CMK (cell line): ENCODE measurements at places on chromosomes 11 and 22.

DNA sequence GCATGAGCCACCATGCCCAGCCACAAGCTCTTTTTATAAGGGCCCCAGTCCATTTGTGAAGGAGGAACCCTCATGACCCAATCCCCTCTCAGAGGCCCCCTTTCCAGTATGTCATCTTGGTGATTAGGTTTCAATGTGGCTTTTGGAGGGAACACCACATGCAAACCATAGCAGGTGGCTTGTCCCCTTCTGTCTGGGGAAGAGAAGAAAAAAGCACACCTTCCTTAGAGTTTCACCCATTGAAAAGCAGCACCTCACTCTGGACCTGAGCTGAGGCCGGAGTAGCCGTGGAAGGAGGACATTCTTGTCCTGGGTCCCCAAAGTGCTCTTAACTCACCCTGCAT is 25.4 kb downstream of the NEAT1 start:
- DNase-seq, result no peak

- no peak for DNase-seq
Observed at GRCh38 chr11:64878223-64878493, 263 bp downstream of the EHD1 start.

DNA sequence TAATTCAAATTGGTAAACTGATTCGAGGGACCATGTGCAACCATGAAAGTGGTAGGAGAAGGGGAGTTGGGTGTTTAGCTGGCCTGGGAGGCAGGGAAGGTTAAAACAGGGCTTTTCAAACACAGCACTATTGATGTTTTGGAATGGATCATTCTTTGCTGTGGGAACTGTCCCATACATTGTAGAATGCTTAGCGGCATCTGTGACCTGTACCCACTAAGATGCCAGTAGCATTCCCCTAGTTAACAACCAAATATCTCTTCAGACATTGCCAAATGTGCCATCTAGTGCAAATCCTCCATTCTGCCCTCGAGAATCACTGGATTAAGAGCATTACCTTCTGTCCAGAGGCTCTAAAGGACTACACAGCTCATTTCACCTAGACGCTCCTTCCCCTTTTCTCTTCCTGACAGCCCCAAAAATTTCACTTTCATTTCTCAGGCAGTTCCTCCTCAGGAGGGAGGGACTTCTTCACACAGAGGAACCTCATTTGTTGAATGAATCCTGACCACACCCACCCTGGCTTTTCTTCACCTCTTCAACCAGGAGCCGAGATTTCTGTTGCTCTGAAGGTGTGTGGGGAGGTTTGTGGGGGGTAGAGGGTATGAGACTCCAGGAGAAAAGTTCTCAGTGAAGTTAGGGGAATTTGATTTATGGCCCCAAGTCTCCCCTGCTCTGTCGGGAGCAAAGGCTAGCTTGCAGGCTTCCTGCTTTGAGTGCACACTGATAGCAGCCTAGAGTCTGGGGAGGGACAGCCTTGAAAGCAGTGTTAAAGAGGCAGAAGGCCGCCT is at the start of gene TRIM34:
TRIM34 (plus strand) TSS at position 513 of the 791 bp plus-strand sequence. CDS start 7,331 bp downstream, outside the sequence.
- no peak for DNase-seq

- DNase-seq, result no peak
Observed at GRCh38 chr11:46920755-46921154, 2.4 kb upstream of the LRP4 start.

DNA sequence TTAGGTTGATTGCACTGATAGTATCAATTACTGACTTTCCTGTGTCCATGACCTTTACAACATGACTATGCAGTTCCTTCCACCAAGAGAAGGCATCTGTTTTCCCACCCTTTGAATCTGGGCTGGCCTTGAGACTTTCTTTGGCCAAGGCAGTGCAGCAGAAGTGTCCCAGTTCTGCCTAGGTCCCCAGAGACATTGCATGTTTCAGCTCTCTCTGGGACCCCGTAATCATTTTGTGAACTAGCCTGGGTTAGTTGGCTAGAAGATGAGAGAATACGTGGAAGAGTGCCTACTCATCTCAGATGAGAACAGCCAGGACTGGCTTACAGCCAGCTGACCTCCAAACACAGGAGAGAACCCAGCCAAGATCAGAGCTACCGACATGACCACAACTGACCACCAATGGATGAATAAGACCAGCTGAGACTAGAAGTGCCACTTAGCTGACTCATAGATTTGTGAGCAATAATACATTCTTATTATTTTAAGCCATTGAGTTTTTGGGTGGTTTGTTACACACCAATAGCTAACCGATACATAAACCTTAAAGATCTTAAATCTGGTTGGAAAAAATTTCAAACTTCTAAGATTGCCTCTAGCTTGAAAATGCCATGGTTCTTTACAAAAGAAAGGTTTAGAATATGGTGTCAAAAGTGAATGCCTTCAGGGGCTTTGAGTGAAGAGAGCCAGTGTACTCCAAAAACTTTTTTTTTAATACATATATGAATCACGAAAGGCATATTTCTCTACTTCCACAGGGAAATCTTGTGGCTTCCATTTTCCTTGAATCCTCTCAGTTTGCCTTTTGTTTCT is 145.2 kb downstream of the FBXO7 start:
- no peak for DNase-seq

DNA sequence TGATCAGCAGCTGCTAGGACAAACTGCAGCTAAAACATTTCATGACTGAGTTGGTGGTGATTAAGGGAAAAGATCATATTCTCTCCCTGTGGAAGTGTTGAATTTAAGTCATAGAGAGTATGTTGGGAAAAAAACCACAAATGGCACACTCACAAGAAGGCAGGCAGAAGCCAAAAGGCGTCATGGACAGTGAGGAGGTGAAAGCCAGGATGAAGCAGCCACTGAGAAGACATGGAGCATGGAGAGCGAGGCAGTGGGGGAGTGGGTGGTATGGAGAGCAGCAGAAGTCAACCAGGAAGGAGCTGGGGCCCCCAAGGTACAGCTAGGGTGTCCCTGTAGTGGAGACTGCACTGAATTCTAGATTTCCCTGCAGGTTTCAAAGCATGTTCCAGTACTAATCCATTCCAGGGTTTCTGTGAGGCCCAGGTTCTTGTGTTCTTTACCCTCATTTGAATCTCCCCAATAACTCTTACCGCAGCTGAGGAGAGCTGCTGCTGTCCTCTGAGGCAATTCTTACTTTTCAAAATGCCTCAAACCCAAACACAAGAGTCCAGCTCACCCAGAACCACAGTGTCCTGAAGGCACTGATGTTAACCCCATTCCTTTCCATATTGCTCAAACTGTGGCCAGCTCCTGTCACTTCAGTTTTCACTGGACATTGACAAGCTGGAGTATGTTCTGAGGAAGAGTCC is 191.8 kb upstream of the E2F8 start:
- DNase-seq, result no peak

DNA sequence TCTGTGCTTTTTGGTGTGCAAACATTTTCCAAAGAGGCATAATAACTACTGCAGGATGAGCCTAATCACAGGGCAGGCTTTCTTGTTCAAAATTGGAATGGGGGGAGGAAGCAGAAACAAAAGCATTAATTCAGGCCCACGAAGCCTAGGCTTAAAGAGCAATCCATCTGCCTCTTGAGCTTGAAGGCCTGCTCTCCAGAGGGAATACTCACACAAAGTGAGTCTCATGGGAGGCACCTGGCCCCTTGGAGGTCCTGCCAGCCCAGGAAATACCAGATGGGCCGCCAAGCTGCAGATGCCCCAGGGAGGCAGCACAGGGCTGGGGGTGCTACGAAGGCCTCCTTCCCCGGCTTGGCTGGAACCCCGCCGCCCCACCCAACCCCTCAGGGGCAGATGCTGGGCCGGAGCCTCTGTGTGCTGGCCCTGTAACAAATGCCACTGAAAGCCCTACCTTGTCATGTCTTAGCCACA is 39.3 kb upstream of the COMT start:
- DNase-seq, result no peak

- no peak for DNase-seq
Observed at GRCh38 chr11:122784325-122784955, 53.9 kb upstream of the CRTAM start.

- DNase-seq, result no peak
Observed at GRCh38 chr11:62602141-62603071, 741 bp upstream of the MTA2 start.

DNA sequence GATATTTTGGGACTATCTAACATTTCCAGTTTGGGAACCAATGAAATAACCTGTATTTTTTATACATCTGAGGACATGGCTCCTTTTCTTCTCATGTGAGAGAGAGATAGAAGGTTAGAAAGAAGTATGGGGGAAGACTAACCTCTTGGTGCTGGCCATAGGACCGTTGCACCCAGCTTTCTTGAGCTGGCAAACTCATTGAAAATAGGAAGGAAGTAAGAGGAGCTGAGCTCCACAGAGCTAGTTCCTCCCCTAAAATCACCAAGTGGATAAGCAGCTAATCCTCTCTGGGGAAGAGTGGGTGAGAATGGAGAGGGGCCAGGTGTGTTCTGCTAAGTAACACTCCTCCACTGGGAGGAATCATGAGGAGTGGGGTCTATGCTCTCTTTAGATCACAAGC is 387.4 kb upstream of the CADM1 start:
- DNase-seq, result no peak

DNA sequence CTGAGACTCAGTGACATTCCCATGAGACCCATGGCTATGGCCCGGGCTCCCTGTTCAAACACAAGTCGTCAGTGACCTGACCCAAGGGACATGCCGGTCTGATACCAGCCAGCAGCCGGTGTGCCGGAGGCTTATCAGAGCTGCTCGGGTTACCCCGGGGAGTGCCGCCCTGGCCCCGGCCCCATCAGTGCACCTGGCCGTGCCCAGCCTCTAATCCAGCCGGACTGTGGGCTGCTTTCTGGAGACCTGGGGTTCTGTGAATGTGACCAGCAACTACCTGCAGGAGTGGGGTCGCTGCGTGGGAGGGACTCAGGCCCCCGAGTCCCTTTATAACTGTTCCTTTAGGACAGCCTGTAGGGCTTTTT is 52.7 kb downstream of the LINC01488 start:
- DNase-seq, result no peak

DNA sequence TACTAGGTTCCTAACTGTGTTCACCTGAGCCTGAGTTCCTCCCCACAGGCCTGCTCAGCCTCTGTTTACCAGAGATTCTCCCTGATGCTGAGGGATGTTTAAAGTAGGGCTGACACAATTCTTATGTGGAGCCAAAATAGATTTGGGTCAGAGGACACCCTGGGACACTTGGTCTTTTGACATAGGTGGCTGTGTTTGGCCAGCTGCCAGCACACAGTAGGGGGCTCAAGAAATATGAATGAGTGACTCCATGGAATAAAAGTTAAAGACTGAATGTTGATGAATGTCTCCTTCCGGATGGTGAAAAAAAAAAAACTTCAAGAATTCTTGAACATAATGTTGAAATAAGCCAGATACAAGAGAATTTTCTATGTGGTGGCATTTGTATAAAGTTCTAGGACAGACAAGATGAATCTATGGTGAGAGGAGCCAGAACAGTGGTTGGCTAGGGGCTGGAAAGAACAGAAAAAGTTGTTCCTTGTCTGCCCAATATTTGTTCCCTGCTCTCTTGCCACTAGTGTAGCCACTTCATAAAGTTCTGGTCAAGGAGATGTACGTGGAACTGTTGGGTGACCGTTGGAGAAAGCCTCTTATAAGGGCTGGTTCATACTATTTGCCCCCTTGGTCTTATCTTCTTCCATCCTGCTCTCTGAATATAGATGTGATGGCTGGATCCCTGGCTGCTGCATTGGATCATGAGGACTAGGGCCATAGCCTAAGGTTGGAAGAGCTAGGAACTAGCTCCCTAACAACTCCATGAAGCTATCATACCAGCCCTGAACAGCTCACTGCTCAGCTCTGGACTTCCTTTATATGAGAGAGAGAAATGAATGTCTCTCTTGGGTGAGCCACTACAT is 40.3 kb upstream of the SMTN start:
- DNase-seq, result no peak

GRCh38 chr11:17581732-17582053 is 34.6 kb downstream of the OTOG start:
- DNase-seq, result no peak

DNA sequence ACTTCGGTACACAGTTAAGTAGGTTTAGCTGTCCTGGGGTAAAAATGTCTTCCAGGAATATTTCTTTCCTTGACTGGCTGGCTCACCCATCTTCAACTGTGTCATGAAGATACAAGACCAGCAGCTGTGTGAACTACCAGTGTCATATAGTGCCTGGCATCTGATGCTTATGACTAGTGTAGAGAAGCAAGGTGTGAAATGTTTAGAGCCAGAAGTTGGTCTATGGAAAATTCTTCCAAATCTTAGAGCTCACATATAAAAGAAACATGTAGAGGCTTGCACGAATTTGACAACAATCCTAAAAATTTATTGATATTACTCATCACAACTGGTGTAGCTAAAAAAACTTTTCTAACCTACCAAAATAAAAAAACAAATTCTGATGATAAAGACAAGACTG is 54.4 kb downstream of the ARL14EP start:
- no peak for DNase-seq

GRCh38 chr22:49768951-49769690 is 58.6 kb downstream of the BRD1 start:
- DNase-seq, result no peak

GRCh38 chr11:130456286-130456685 is 7.8 kb downstream of the ADAMTS15 start:
- DNase-seq, result no peak

DNA sequence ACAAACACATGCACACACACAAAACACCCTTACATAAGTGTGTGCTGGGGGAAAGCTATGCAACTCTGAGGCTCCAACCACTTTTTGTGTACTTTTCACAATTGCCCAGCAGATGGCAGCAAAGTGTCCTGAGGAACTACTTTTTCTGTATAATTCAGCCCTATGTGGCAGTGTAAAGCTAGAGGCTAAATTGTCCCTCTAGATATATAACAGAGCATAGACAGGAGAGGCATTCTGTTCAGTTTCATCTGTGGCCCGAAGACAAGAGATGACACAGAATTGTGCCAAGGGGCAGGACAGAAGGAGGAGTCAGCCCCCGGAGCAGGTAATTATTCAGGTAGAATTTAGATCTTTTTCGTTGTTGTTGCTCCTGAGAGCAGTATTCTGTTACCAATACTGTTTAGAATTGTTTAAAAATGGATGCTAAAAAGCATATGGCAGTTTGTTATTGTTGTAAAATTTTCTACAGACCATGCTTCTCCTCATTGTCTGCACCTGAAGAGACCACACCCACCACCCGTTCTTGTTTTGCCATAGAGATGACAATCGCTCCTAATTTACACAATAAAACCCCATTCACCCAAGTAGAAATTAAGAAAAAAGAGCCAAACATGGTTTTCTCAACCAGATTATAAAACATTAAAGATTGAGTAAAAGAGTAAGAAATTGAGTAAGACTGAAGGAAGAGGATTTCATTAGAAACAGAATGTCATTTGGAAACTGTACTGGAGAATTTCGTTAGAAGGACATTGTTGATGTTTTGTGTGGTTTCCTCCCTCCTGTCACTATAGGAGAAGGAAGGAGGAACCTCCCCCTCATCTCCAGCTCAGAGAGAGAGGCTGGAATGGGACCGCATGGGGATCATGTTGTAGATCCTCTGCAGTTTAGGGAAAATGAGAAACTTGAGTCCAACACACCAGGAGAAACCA is 14.5 kb upstream of the MS4A7 start:
- DNase-seq, result peak; percentile 38
